CD4-positive, alpha-beta T cell treated with Interleukin-15 for 1 hour (primary cell): ENCODE measurements at places on chromosomes 5 and 9.

- DNase-seq, result no peak
These were observed 23.2 kb upstream of the STXBP1 start for GRCh38 chr9:127588740-127589506.

GRCh38 chr5:50856401-50857119 is 190.1 kb downstream of the PARP8 start:
- no peak for DNase-seq

DNA sequence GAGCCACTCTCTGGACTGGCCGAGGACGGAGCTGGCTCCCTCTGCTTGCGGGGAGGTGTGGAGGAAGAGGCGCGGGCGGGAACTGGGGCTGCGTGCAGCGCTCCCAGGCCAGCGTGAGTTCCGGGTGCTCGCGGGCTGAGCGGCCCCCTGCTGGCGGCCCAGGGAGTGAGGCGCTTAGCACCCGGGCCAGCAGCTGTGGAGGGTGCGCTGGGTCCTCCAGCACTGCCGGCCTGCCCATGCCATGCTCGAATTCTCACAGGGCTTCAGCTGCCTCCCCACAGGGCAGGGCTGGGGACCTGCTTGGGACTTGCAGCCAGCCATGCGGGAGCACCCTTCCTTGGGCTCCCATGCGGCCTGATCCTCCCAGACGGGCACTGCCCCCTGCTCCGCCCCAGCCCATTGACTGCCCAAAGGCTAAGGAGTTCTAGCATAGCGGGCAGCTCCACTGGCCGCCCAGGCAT is 416.9 kb downstream of the MRPS30 start:
- no peak for DNase-seq

DNA sequence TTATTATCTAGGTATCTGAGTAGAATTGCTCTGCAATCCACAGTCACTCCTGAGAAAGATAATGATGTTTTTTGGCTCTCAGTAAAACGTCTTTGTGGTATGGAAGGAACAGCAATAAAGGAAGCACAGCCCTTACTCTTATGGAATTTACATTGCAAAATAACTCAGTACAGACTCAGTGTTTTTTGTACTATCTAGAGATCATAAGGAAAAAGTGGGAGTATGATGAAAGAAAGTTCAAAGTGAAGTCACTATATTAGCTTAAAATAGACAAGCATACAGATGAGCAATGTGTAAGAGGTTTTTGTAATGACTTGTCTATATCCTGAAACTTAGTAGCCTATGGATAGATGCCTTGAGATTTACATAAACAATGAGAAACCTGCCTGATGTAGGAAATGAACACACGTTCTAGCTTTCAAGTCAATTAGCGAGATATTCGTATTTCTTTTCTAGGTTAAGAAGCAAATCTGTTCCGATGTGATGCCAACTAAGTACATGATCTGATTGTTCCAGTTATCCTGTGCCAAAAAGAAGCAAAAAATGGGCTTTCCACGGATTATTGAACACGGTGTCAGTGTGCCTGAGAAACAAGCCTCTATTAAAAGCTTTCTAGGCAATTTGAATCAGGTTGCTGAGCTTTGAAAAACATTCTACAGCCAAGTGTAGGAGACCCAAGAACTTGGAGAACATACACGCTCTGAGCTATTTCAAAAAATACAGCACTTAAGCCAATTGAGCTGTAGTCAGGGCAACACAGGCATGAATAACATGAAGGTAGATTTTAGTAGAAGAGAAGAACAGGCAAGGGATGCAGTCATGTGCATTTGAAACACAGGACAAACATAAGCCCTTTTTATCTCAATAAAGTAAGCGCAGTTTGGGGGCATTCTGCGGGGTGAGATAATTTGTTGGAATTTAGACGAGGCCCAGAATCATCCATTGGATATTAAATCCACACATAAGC is 86.3 kb upstream of the TAF11L2 start:
- no peak for DNase-seq

GRCh38 chr5:158236511-158237335 is 377.8 kb upstream of the CLINT1 start:
- no peak for DNase-seq
